ENCODE measurements at places on chromosomes 16 and 17.

- DNase-seq: no peak
Measured at GRCh38 chr17:41008811-41009210, at the start of gene KRTAP3-1. Gene KRTAP3-1 (minus strand): TSS chr17:41009128. CDS start chr17:41009074, 54 bp downstream.

GRCh38 chr16:15942931-15943690 lies 6.3 kb upstream of the ABCC1 start:
- DNase-seq: no peak

DNA sequence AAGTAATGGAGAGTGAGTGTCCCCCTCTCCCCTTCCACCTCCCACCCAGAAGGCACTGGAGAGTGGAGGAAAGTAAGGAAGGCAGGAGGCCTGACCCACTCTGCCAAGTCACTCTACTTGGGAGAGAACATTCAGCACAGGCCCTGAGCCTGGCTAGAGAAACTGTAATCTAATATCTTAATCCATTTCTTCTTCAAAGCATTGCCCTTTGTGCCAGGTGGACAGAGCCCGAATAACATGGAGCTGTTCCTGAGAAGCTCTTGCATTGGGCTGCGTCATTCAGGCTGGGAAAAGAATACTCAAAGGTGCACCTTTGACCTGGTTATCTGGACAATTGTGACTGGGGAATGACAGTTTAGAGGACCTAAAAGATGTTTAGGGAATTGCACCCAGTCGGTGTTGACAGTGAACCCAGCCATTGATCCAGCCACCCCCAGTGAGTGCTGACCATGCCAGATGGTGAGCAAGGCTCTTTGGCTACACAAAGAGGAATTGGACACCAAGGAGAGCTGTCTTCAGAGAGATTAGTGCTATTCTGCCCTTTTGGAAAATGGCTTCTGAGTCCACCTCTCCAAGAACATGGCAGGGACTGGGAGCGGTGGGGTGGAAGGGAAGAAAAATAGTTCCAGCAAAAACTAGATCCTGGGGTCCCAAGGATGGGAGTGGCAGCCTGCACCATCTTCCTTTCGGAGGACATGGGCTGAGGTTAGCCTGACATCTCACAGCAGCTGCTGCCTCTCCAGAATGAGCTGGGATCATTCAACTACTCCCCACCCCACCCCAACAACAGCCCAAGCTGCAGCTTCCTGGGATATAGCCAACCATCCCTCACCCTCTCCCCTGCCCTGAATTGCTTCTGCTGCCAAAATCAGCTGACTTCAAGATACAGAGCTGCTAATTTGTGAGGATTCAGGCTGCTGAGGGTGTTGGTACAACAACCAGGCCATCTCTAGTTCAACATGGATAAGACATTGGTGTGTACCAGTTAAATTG lies 11.6 kb upstream of the NOG start:
- no peak for DNase-seq

GRCh38 chr16:85334718-85335583 lies 222.7 kb upstream of the CIBAR2 start:
- no peak for DNase-seq

- no peak for DNase-seq
Measured at GRCh38 chr17:73187203-73187769, 5.6 kb upstream of the COG1 start.
